ENCODE measurements at places on chromosomes 1 and 21.

GRCh38 chr1:119353836-119354235 lies 14.7 kb upstream of the HAO2 start:
- DNase-seq, result no peak

GRCh38 chr1:188599313-188599712 lies 1770.6 kb downstream of the PLA2G4A start:
- DNase-seq, result no peak

GRCh38 chr1:217718873-217719272 lies 87.7 kb downstream of the SPATA17 start:
- no peak for DNase-seq

DNA sequence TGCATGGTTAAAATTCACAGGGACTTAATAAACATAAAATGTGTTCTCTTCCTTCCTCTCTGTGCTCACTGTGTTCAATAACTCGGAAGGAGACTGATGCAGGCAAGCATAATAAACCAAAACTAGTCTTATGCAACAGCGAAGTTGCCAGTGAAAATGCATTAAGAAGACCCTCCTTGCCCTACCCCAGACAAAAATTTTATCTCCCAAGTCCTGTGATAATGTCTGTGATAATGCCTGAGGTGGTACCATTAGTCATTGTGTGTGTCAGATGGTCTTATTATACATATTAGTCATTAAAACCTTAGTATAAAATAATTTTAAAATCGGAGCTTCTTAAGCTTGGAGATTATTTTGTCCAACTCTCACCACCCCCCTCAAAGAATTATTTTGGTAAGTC lies 97.8 kb downstream of the NGF start:
- no peak for DNase-seq

GRCh38 chr1:204319462-204319861 lies 40.3 kb downstream of the PLEKHA6 start:
- DNase-seq, result peak; percentile 83

DNA sequence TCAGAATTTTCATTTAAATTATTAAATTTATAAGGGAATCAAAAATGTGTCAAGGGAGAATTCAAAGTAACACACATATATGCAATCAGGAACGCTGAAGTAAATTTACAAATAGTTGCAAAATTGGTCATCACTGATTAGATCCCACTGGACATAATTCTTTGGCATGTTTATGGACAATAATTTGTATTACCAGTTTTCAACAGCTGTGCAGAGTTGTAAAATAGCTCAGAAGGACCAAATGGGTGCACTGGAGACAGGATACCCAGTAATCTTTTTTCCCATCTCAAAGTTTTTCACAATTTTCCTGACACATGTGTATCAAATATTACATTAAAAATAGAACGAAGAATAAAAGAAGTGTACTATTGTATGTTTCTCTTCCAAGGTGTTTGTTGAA lies 4.1 kb upstream of the ANGPTL1 start:
- DNase-seq, result no peak

- DNase-seq, result no peak
These were observed 7.2 kb upstream of the OLFML2B start for GRCh38 chr1:162030759-162031280.

- no peak for DNase-seq
These were observed 44.7 kb upstream of the COL24A1 start for GRCh38 chr1:86201311-86201710.

GRCh38 chr1:6585841-6586240 lies 6.0 kb downstream of the ZBTB48 start:
- no peak for DNase-seq

DNA sequence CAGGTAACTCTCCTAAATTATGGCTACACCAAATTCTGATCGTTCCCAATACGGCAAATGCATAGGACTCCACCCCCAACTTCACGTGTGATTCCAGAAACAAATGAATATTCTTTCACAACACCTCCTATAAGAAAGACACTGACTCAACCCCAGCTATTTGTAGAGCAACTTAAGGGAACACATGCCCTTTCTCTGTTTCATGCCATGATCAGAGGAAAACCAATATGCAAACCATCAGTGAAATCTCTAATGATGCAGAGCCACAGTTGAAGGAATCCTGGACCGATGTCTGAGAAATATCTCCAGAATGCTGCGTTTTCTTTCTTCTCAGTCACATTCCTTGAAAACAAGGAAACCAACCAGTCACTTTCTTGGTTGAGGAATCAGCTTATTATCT lies 164.2 kb upstream of the PTBP2 start:
- no peak for DNase-seq

DNA sequence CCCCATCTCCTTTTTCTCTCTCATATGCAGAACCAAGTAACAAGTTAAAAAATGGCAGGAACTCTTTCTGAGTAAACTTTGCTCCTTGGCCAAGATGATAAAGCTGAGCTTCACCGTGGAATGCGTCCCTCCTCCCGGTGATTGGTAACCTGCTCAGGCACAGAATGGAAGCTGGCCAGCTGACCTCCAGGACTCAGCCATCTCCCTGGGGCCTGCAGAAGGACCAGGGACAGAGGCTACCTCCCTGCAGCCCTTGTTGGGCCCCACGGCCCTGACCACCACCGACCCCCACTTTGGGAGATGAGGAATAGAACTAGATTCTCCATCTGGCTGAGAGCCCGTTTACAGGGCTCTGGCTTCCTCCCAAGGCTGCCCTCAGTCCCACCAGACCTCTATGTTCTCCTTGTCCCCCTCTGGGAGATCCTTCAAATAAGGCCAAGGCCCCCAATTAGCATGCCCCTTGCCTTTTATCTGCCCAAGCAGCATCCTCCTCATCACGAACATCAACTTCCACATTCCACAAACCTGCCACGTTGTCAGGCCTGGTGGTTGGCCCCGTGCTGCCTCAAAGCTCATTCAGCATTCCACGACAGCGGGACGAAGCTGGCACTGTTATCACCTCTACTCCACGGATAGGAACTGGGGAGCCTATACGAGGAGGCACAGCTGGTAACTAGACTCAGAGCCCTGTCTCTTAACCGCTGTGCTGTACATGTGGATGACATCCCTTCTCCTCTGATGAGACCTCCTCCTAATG lies 74.2 kb downstream of the CD34 start:
- no peak for DNase-seq

DNA sequence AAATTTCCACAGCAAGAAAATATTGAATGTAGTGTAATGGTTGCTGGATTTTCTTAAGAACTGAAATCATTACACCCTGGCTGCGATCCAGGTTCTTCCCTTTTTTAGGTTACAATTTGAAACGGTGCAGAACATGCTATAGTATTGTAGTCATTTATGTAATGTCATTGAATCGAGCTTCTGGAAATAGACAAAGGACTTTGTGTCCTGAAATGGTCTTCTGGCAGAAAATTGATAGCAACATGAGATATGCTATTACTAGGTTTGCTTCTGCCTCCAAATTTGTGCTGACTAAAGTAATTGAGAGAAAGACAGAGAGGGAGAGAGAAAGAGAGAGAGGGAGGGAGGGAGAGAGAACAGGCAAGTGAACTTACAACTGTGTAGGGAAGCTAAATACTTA lies 146.2 kb upstream of the NFIA start:
- DNase-seq, result no peak

DNA sequence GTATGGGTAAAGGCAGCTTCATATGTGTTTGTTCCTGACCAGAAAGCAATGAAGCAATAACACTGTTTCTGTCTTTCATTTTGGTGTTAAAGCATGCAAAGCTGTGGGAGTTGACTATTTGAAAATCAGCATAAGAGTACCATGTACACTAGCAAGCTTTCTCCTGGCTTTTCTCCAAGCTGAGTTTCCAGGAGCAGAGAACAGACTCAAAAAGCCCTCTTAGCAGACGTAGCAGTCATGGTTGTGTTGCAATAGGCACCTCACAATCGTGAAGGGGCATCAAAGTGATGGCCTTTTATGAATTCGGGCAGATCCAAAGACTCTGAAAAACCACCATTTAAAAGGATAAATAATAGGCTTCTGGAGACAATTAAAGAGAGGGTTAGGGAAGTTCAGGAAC lies 159.7 kb downstream of the PTGER3 start:
- DNase-seq, result peak; percentile 21

DNA sequence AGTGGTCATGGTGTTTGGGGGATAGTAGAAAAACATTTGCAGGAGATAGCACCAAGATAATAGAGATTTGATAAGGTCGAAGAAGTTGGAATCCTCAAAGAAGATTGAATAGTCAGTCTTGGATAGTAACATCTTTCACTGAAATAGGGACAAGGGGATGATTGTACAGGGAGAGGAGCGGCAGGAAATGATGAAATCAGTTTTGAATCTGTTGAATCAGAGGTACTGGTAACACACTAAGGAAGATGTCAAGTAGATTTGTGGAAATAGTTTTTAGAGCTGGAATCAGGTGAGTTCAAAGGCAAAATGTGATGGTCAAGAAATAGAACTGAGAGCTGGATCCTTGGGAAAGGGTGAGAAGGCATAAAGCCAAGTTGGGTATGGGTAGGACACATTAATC lies 26.5 kb downstream of the CAP1 start:
- no peak for DNase-seq

- no peak for DNase-seq
These were observed 15.5 kb upstream of the JAK1 start for GRCh38 chr1:64981601-64982533.

- no peak for DNase-seq
These were observed 68.7 kb downstream of the NID1 start for GRCh38 chr1:235996048-235996785.

- no peak for DNase-seq
These were observed 183.2 kb upstream of the VAMP3 start for GRCh38 chr1:7587773-7588456.

GRCh38 chr1:192826791-192827546 lies 18.1 kb downstream of the RGS2 start:
- DNase-seq, result peak; percentile 32

- DNase-seq, result no peak
These were observed 11.2 kb downstream of the CD46 start for GRCh38 chr1:207763091-207763490.

GRCh38 chr1:23100074-23100748 lies 68.4 kb downstream of the LUZP1 start:
- peak; percentile 37 for DNase-seq

- DNase-seq, result no peak
These were observed 14.6 kb downstream of the ZNF362 start for GRCh38 chr1:33270808-33271465.

DNA sequence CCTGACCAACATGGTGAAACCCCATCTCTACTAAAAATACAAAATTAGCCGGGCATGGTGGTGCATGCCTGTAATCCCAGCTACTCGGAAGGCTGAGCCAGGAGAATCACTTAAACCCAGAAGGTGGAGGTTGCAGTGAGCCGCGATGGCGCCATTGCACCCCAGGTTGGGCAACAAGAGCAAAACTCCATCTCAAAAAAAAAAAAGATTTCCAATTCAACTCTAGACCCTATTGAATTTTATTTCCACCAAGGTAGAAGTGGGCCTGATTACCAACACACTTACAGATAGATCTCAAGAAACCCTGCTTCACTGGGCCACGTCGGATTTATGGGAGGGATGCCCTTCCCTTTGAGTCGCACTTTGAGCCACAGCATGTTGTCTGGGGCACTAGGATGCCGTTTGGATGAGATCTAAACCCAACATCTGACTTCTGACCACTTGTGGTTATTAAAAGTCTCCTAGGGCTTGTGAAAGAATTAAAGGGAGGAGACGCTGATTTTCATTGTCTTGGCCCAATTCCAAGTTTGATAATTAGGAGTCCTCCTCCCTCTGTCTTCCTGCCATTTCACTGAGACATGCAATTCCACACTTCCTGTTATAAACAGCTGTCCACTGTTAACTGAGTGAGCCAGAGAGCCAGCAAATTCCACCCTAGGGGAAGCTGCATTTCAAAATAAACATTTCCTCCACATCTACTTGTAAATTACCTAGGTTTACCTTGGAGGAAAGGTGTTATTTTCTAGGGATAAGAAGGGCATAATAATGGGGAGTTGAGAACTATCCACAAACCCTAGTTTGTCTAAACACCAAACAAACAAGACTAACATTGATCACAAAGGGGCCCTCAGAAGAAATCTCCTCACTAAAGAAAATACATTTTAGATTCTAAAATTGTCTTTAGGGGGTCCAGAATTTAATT lies 5.2 kb upstream of the RERE start:
- DNase-seq, result peak; percentile 56

- DNase-seq, result no peak
These were observed 16.9 kb upstream of the IGFN1 start for GRCh38 chr1:201173736-201174135.

DNA sequence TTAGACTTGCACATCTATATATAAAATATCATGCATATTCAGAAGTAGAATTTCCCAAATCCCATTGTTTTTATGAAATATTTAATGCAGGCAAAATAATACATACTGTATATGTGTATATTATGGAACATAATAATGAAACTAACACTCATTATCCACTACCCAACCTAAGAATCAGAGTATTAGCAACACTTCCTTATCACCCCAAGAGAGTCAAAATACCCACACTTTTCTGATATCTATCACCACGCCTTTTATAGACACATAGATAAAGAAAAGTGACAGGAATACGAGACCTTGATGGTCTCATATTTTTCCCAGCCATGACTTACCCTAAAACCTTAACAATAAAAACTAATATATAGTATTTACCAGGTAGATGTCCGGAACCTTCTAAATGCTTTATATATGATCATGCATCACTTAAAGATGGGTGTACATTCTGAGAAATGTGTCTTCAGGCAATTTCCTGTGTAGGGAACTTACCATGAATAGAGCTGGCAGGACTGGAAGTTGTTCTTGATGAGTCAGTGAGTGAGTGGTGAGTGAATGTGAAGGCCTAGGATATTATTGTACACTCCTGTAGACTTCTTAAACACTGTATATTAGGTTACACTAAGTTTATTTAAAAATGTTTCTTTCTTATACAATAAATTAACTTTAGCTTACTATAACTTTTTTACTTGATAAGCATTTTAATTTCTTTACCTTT lies 45.5 kb downstream of the TNFSF4 start:
- DNase-seq, result no peak

GRCh38 chr1:67675800-67676199 lies 9.2 kb upstream of the GADD45A start:
- no peak for DNase-seq

- no peak for DNase-seq
These were observed 66.8 kb downstream of the SERINC2 start for GRCh38 chr1:31479811-31480210.

All from hepatocyte (in vitro differentiated cells).